Colonic mucosa (tissue), 4 donors: ENCODE measurements at places on chromosomes 1 and 21. TPM values are rescaled to one million over a fixed set of nuclear protein-coding genes. Genes with fewer than 3 reads are reported as not detected.

PROK1 gene
- not detected for total RNA-seq

RAB7B gene
- total RNA-seq = 0.57 TPM

CHTOP gene
- total RNA-seq = 51.3 TPM

EEIG2 gene
- 32.8 TPM for total RNA-seq

SPRR3 gene
- not detected for total RNA-seq

AVPR1B gene
- total RNA-seq = 0.89 TPM

TNFRSF1B gene
- 27.2 TPM for total RNA-seq

SHE gene
- 3.9 TPM for total RNA-seq

FCAMR gene
- total RNA-seq = 0.56 TPM

MARK1 gene
- 3.3 TPM for total RNA-seq

SLC44A5 gene
- 0.17 TPM for total RNA-seq

CDA gene
- total RNA-seq = 110 TPM

KDF1 gene
- total RNA-seq = 27.3 TPM

ADORA1 gene
- 1.6 TPM for total RNA-seq

LMX1A gene
- total RNA-seq = 0.64 TPM

CLCA1 gene
- 1,116 TPM for total RNA-seq

GRCh38 chr21:44466996-44467858, 11.9 kb downstream of the LRRC3 start:
- DNase-seq = no peak

- peak; percentile 79 for DNase-seq
Measured at GRCh38 chr1:225881081-225881958, 860 bp downstream of the TMEM63A start.

GRCh38 chr1:199122532-199123311, 483.9 kb downstream of the PTPRC start:
- no peak for DNase-seq

- DNase-seq = no peak
Measured at GRCh38 chr1:175665616-175666015, 77.8 kb downstream of the TNR start.

DNA sequence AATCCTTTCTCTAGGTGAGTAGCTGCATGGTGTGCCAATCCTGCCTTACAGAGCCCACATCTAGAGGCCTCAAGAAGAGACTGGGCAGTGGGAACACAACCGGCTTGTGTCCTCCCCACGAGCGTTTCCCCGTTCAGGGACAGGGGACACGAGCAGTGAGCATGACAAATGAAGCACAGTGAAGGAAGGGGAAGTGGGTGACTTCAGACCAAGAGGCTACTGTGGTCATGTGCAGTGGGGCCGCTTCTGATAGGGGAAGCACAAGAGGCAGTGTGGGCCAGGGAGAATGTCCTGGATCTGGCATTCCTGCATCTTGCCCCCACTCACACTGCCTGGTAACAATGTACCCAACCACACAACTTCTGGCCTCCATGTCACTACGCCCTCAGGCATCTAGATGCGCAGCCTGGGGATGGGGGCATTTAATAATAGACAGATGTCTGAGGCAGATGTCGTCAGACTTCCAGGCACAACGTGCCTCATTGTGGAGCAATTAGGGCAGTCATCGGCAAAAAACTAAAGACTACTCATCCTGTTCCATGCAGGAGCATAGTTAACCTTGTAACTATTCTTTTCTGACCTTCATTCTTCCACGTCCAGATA, 155.6 kb upstream of the NBPF11 start:
- no peak for DNase-seq

DNA sequence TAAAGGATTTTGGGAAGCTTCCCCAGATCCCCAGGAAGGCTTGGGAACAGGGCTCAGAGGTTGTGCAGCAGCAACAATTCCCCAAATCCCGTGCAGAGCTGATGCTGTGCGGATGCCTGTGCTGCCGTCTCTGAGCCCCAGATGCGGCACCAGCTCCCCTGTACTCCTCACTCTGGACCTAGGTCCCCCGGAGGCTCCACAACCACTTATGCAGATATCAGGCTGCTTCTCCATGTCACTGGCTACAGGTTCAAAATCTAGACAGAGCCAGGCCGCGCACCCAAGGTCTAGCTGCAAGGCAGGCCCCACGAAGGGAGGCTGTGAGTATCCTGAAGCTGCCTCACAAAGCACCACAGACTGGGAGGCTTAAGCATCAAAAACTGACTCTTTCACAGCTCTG, 81.6 kb downstream of the PDE9A start:
- no peak for DNase-seq

DNA sequence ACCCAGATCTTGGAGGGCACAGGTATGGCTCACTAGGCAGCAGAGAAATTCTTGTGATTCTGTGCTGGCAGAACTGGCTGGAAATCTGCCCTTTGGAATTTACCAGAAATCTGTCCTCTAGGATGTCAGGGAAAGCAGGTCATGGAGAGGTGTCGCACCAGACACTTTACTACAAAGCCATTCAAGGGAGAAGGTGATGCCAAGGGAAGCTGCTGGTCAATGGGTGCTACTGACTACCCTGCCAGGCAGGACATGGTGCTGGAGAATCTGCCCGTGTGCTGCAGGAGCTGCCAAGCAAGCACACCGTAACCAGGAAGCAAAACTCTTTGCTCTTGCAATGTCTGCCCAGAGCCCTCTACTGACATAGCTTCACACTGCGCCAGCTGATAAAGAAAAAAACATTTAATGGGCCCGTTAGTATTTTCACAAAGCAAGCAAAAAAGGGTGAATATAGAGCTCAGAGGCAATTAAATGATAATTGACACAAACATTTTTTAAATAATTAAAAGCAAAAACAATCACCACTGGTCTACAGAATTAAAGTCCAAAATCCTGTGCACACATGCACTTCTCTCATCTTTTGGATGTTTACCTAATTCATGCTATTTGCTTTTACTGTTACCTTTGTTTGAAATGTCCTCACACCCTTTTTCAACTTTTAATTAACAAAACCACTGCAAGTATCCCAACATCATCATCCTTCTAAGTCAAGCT, 7.2 kb upstream of the FBXO28 start:
- peak; percentile 55 for DNase-seq

GRCh38 chr1:17192394-17193221, 12.3 kb upstream of the PADI1 start:
- no peak for DNase-seq

DNA sequence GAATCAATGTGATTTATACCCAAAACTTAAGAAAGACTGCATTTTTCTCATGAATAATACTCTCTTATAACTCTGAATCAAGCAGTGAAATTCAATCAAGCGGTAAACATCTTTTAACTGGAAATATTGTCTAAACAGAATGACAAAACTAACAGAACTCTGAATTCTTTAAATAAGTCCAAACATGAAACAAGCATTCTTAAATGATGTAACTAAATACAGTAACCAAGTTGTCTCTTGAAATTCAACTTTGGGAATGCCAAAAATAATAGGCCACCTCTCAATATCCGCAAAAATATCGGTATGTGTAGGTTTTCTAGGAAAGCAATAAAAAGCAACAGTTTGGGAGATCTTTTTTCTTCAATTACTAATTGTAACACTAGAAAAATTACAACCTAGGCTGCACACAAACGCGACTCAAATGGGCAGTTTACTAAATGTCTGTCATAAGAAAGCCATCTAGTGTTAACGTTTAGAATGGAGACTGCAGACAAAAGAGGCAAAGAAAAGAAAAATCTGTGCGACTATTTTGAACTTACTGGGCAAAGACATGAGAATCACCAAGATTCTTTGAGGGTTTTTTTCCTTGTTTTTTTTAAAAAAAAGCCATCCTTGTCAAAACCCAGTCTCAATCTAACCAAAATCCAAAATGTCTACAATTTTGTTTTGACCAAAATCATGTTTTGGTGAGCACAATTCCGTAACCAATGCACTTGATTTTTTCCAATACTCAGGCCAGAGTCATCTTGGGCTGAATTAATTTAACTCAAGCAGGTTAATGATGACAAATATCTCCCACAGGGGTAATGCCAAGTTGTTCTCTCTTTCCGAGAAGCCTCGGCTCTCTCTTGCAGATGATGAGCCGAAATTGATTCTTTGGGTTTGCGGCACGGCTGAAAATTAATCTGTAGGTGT, 1.3 kb downstream of the SIPA1L2 start:
- DNase-seq = peak; percentile 27

GRCh38 chr1:225870911-225871310, 11.3 kb downstream of the TMEM63A start:
- DNase-seq = no peak

- no peak for DNase-seq
Measured at GRCh38 chr1:214859647-214860046, 222.9 kb upstream of the KCNK2 start.

DNA sequence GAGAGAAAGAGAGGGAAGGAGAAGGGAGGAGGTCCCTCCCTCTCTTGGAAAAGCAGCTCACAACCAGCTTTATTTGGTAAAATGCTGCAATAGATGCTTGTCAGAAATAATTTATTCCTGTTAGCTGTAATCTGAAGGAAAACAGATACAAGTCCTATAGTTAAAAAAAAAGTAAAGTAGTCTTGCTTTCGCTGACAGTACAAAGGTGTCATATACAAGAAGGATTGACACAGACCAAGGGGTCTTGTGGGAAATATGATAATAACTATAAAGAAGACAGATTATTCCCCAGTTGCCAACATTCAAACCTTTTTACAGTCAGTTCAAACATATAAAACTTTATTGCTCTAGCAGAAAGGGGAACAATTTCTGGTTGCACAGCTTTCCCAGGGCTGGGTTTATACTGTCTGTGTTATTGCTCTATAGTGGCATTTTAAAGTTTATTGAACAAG, 145.0 kb downstream of the PBX1 start:
- DNase-seq = peak; percentile 56

DNA sequence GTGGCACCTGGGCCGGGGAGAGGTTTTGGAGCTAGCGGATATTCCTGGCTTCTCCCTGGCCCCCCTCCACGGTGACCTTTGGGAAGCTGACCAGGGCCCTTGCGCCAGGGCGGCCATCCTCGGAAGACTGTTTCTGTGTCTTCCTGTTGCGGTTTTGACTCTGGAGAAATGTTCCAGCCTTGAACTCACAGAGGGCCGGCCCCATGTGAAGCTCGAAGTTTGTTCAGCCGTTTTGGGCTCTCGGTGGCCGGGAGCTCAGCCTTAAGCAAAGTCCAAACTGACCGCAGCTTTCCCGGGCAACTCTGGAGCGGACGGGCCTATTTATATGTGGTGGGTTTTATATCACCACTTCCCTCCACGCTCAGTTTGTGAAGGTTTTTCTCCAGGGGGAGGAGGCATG, 17.0 kb upstream of the WNT4 start:
- DNase-seq = no peak

- DNase-seq = no peak
Measured at GRCh38 chr1:161784968-161785367, 18.8 kb downstream of the ATF6 start.

GRCh38 chr1:39701049-39701439, 9.8 kb upstream of the HPCAL4 start:
- DNase-seq = no peak

GRCh38 chr1:184974056-184974836, at the start of gene NIBAN1:
NIBAN1 (minus strand) TSS chr1:184974508; CDS start chr1:184974356, 152 bp downstream.
- DNase-seq = peak; percentile 65

DNA sequence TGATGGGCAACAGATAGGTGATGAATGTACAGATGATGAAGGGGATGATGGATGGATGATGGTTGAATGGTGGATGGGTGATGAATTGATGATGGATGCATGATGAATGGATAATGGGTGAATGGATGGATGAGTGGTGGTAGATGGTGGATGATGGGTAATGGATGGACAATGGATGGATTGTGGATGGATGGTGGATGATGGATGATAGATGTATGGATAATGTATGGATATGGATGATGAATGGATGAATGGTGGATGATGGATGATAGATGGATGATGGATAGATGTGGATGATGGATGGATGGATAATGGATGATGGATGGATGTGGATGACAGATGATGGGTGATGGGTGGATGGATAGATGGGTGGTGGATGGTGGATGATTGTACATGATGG, 35.7 kb downstream of the WNT3A start:
- DNase-seq = no peak

GRCh38 chr1:165828103-165828668, 772 bp downstream of the UCK2 start:
- peak; percentile 65 for DNase-seq

GRCh38 chr1:24299901-24300300, 19.3 kb upstream of the GRHL3 start:
- no peak for DNase-seq

GRCh38 chr1:78223417-78224215, 177.8 kb downstream of the GIPC2 start:
- no peak for DNase-seq

GRCh38 chr1:153346077-153346723, 2.4 kb downstream of the PGLYRP4 start:
- peak; percentile 14 for DNase-seq

DNA sequence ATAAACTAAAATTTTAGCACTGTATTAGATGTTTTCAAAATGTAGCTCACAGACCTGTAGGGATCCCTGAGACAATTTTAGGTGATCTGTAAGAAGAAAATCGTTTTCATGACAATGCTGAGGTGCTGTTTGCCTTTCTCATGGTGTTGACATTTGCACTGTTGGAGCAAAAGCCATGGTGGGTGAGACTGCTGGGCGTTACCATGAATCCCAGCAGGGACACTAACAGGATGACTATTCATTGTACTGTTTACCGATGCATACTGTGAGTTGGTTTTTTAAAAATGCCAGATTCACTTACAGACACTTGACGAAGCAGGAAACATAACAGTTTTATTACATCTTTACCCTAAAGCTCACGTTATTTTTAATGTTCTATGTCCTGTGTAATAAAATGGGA, 468.5 kb downstream of the PCP4 start:
- DNase-seq = no peak

DNA sequence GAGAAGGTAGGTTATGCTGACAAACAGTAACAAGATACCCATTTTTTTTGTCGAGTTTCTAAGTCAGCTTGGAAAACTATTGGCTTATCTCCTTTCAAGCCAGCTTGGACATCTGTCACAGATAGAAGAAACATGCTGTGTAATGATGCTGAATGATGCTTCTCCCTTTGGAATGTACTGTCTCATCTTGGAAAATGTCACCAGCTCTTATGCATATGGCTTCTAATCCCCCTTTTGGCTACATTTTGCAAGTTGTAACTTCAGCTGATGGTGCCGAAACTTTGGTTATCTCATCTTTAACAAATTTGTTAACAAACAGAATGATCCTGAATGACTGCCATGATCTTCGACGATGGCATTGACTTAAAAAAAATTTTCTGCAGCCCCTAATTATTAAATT, 68.8 kb upstream of the ST6GALNAC3 start:
- no peak for DNase-seq

- DNase-seq = no peak
Measured at GRCh38 chr1:14254251-14254650, 344.2 kb upstream of the KAZN start.
